ENCODE measurements at places on chromosomes 4 and X.

DNA sequence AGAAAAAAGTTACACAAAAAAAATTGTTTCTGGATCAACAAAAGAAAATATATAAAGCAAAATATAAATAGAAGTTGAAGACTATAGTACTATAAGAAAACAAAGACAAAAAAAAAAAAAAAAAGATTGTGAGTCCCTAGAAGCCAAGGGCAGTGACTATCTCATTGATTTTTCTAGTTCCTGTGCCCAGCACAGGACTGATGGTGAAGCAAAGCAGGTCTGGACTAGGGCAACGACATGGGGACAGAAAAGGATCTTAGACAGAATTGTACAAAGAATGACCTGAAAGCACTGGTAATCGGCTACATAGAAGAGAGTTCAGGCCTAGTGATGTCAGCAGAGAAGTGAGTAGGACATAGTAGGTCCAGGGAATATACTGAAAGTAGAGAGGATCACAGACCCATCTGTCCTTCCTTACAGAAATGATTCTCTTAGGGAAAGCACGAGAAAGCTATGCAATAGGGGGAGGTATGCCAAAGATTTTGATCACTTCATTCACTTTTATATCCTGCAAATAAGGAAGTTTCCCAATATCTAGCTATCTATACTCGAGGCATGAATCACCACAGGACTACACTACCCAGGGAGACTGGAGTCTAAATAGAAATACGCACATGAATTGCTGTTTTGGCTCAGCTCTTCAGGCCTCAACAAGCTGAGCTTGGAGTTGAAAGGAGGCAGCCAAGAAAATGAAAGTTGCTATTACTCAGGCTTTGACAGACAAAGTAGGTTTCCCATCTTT, 230.9 kb upstream of the GPC4 start:
- DNase-seq = no peak

DNA sequence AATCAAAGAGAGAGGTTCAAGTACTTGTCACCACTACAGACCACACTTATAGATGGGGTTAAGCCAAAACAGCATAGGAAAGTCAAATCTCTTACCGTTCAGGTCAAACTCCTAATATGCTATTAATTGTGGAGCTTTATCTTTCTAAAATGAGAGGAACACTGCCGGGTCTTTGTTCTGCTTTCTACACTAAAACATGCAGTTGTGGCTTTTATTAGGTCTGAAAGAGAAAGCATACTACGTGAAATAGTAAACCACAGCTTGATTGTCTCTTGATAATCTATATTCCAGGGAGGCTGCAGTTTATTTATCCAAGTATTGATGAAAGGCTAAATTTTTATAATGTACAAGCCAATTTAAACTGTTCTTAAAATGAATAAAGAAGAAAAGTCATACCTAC, 12.3 kb upstream of the INPP4B start:
- no peak for DNase-seq

GRCh38 chr4:145298885-145299284, 118.5 kb upstream of the OTUD4 start:
- no peak for DNase-seq

GRCh38 chrX:123871309-123871708, 11.5 kb downstream of the XIAP start:
- no peak for DNase-seq

GRCh38 chr4:3706565-3707422, 59.4 kb upstream of the ADRA2C start:
- no peak for DNase-seq

- no peak for DNase-seq
These were observed 1588.4 kb downstream of the STIM2 start for GRCh38 chr4:28449085-28449484.

- DNase-seq = no peak
These were observed 1703.7 kb upstream of the AGA start for GRCh38 chr4:179145746-179146525.

DNA sequence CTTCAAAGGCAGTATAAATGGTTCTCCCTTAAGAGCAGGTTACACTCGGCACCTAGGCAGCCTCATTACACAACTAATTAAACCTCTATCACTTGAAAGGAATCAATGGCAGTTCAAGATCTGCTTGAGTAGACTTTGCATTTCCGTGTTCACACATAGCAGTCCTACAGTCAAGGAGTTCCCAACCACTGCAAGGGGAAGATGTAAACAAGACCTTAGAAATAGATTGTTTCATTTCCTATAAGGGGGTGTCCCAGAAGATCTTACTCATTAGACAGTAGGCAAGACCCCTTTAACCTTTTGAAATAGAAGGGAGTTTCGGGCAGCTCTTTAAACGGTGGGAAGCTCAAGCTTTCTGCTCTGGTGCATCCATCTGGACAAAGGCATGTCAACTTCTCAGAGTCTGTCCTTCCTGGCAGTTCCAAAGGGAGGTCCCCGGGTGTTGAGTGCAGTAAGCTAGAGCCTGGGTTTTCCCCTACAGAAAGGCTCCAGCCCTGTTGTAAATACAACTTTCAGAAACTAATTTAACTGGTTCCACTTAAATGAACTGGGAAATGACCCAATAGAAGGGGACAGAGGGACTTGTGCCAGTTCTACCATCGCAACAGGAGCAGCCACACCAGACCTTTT, 150.8 kb downstream of the RBMX2 start:
- DNase-seq = no peak

GRCh38 chr4:19009881-19010280, 988.3 kb upstream of the LCORL start:
- no peak for DNase-seq

GRCh38 chr4:167715176-167715575, 377.2 kb upstream of the ANXA10 start:
- DNase-seq = no peak

DNA sequence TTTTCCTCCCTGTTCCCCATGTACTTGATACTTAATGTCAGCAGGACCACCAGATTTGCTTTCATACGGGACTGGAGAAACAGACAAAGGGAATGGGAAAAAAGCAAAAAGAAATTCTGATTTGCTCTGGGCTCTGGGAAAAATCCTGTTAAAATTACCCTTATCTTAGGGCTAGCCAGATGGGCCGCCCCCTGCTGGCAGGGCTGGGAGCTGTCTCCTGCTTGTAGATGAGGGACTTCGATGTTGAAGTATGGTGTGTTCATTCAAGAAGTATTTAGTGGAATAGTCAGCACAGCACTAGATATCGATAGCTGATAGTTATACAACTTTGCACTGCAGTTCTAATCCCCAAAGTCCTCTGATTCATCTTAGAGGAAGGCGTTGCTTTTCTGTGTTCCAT, 45.8 kb downstream of the BCORL1 start:
- no peak for DNase-seq

DNA sequence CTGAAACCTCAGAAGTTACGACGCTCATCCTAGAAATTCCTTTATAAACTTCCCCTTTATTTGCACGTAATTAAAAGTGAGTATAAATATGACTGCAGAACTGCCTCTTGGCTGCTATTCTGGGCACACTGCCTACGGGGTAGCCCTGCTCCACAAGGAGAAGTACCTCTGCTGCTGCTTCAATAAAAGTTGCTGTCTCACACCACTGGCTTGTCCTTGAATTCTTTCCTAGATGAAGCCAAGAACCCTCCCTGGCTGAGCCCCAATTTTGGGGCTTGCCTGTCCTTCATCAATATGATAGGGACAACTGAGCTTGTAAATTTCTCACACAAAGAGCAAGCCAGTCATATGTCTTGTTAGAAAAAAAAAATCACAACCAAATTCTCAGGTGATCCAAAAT, 115.8 kb downstream of the VEGFC start:
- no peak for DNase-seq

GRCh38 chrX:100623001-100623400, 13.6 kb downstream of the TSPAN6 start:
- DNase-seq = no peak

DNA sequence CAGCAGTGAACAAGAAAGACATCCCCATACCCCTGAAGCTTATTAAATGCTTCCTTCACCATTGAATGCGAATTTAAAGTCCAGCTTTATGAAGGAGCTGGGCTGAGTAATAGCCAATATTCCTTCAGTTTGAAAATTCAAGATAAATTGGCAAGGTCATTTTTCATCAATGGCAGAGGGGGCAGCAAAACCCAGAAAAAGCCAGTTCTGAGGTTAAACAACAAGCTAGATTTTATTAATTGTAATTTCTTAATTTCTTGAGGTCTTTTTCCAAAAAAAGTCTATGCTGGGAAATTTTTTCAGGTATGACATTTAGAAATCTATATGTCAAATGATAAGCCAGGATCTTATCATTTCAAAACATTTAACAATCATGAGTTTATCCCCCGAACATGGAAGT, 808.9 kb downstream of the RPA4 start:
- no peak for DNase-seq

- no peak for DNase-seq
These were observed 7.9 kb downstream of the GRK4 start for GRCh38 chr4:2971275-2971674.

GRCh38 chr4:78561677-78562076, 10.1 kb downstream of the ANXA3 start:
- no peak for DNase-seq

- DNase-seq = no peak
These were observed 190.1 kb downstream of the SHROOM3 start for GRCh38 chr4:76624931-76625715.

GRCh38 chrX:68878977-68879645, 50.3 kb downstream of the EFNB1 start:
- DNase-seq = no peak

DNA sequence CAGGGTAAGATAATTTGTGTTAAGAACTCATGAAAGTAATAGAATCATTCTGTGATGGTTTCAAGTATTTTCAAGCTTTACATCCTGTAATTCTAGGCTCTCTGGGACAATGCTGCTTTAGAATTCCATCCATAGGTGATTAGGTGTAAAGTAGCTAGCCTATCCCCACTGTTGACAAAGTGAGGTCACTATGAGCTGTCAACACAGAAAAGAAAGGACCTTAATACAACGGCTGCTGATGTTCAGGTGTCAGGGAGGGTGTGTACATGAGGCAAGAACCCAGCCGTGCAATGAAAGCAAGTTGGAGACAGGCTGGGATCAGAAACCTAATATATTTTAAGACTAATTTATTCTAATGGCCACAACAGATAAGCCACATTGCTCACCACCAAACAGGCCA, 36.8 kb upstream of the SH3RF1 start:
- no peak for DNase-seq

DNA sequence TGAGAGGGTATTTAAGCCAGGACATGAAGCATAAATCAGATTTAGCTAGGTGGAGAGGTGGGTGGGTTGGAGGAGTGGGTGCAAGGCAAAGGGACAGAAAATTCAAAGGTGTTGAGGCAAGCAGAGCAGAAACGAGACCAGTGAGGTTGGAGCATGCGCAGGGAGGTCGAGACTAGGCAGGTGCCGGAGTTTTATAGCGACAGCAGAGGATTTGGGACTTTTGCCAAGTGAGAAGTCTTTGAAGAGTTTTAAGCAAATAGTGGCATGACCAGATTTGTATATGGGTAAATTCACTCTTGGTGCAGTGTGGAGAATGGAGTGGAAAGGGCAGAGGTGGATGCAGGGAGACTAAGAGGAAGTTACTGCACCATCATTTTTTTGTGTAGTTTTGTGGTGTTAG, 107.0 kb upstream of the TLR2 start:
- DNase-seq = no peak

DNA sequence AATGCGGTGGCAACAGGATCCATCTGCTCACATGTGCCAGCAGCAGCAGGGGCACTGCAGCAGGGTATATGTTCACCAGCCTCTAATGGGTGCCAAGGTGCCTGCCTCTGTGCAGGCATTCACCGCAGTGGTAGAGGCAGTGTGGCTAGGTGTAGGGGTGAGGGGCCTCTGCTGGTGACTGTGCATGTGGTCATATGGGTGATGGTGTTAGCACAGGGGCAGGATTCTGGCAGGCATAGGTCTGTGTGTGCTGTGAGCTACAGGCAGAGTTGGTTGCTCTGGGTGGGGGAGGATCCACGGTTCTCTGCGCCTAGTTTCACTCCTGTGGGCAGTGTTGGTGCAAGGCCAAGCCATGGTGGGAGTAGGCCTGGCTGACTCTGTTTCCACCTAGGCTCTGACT, 566.5 kb upstream of the GNPDA2 start:
- DNase-seq = no peak

DNA sequence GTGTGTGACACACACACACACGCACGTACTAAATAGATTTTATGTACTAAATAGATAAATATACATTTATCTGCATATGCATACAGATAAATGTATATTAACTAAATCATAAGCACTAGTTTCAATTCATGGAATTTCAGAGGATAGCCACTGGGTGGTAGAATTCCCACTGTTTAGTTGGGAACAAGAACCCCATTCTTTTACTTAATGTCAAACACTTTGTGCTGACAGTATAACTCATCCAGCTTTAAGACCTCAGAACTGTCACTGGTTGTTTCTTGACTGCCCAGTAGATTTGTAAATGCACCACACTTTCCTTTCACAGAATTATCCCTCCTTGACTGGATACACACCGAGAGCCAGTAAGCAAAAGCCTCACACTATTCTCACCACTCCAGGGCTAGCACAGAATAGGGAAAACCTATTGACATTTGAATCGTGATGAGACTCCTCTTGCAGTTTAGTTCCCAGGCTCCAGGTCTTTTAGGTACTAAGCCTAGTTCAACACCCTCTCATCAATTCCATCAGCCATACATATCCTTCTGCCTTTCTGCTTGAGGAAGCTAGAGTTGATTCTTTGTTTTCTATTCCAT, 32.4 kb downstream of the PPARGC1A start:
- DNase-seq = no peak

GRCh38 chr4:183765251-183765911, 106.3 kb downstream of the TRAPPC11 start:
- DNase-seq = no peak

- DNase-seq = no peak
These were observed 168.7 kb downstream of the PRDM5 start for GRCh38 chr4:120753854-120754253.

DNA sequence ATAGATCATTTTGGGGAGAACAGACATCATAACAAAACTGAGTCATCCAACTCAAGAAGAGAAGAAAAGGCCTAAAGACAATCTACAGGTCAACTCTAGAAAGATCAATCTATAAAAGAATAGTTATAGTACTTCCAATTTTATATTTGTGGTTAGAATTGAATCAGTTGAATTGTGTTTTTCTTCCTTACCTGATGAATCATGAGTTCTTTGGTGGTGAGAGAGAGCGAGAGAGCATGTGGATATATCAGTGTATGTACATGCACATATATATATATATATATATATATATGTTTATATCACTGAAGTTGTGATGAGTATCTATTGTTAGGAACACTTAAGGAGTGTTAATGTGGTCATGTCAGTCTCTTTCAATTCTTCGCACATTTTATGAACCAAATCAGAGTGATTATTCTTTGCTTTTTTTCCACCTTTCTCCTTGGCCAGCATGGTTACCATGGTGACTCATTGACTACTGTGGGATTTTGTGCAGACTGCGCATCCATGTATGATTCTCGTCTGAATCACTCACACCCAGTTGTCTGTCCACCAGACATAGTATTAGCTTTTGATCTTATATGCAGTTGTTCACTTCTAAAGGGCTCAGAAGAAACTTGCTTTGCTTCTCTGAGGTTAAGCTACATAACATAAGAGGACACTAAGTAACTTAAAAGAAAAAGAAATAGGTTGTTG, 90.4 kb upstream of the RAB40AL start:
- no peak for DNase-seq
